Thymus (tissue), 14 donors: ENCODE measurements at places on chromosomes 6 and 20. TPM values are rescaled to one million over a fixed set of nuclear protein-coding genes. Genes with fewer than 3 reads are reported as not detected.

The PTK6 gene
- 0.19 TPM for total RNA-seq

The PLA2G7 gene
- 9.3 TPM for total RNA-seq

The TMEM244 gene
- not detected for total RNA-seq

The BPI gene
- total RNA-seq = 2.1 TPM

The DEFB114 gene
- total RNA-seq = not detected

The PGBD1 gene
- total RNA-seq = 3.2 TPM

The DOK5 gene
- total RNA-seq = 0.76 TPM

The GPR63 gene
- total RNA-seq = 0.71 TPM

The ME1 gene
- 2.1 TPM for total RNA-seq
